ENCODE measurements at places on chromosomes 6 and 20.

DNA sequence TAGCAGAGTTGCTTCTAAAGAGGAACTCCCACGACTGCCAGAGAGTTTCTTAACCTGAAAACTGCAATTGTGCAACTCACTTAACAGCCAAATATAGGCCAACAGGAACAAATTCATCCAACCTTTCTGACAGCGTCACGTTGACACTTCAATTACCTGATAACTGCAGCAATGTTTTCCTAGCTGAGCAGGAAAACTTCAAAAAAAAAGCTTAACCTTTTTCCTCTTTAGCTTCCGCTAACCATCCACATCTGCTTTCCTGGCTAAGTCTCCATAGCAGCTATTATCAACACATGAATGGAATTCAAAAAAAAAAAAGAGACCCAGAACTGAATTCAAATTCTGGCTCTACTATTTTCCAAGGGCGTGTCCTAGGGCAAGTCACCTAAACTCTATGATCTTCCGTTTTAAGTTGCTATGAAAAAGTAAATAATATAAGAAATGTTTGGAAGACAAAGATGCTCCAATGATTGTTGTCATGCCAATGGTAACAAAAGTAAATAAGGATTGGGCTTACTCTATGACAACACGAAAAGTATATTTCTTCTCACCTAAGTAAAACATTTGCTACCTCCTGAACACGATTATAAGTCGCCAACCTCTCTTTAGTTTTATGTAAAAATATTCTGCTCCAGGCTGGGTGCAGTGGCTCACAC is 524.6 kb upstream of the JARID2 start:
- DNase-seq = no peak

DNA sequence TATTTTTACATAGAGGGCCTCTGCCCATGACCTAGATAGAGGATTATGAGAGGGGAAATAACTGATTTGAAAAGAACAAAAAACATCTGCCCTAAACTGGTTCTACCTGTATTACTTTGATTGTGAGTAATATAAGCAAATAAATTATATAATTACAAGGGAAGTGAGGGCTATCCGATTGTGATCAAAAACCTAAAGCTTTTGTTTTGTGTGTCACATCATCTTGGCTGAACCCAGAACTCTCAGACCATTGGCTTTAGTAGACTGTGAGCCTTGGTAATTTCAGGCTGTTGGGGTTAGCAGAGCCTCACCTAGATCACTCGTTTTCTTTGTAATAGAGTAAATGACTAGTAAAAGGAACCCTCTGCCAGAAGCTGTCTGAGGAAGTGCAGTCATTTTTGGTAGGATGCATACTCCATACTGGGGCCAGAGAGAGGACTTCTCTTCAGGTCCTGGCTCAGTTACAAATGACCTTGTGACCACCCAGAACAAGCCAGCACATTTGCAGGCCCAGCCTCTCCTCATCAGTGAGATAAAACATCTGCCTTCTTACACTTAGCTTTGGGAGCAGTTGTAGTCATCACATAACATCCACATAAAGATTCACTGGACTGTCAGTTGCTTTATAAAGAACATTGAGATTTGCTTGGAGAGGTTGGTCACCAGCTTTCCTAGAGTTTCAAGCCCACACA is 13.5 kb downstream of the STK35 start:
- no peak for DNase-seq

- DNase-seq = no peak
These were observed 75.3 kb downstream of the PRDM1 start for GRCh38 chr6:106161311-106161874.

GRCh38 chr6:27247133-27247836 is at the start of gene PRSS16:
Gene PRSS16, plus strand, starts transcription at chr6:27247701. Its CDS starts 37 bp downstream, at chr6:27247738.
- no peak for DNase-seq

DNA sequence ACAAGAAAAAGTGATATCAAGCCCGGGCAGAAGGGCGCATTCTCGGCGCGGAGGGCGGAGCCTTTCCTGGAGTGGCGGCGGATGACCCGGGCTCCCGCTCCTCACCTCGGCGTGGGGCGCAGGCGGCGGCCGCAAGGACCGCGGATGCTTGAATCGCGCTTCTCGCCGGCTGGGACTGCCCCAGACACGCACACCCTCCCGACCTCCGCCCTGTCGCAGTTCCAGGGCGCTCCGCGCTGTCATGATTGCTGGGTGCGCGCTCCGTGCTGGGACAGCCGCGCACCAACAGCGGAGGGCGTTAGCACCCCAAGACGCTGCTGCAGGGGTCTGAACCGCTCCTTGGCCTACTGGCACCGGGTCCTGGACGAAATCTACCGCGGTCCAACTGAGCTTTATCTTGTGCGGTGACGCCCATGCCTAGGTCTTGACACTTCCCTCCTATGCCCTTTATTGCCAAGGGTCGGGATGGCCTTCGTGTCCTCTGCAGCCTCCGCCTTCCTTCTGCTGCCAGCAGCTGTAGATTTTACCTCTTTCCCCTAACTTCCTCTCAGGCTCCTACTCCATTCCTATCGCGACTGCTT is 43.3 kb downstream of the IRAK1BP1 start:
- DNase-seq = no peak
